ENCODE measurements at places on chromosomes 5 and 9. TPM values are rescaled to one million over a fixed set of nuclear protein-coding genes. Genes with fewer than 3 reads are reported as not detected.

GRCh38 chr5:58300346-58300895 lies 159.5 kb downstream of the PLK2 start:
- DNase-seq: no peak

GRCh38 chr9:132690696-132691095 lies 20.4 kb downstream of the GTF3C4 start:
- no peak for DNase-seq

GRCh38 chr9:136237486-136238341 lies 7.9 kb downstream of the QSOX2 start:
- DNase-seq: no peak

DNA sequence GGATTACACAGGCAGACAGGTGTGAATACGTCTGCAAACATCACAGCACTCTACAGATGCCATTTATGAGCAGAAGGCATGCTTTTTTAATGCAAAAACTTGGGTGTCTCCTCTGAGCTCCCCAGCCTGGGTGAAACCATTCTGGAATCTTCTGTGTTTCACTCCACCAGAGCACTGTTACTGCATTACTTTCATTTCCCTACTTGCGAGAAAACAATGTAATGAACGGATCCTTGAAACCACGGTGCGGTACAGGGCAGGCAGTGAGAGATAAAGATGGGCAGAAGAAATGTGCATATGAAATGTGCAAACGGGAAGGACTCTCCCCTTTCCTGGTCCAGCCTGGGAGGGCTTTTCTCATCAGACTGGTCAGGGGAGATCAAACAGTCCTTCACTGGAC lies 584.3 kb upstream of the KLF4 start:
- no peak for DNase-seq

- DNase-seq: no peak
Measured at GRCh38 chr9:79652598-79652997, 80.8 kb downstream of the TLE4 start.

DNA sequence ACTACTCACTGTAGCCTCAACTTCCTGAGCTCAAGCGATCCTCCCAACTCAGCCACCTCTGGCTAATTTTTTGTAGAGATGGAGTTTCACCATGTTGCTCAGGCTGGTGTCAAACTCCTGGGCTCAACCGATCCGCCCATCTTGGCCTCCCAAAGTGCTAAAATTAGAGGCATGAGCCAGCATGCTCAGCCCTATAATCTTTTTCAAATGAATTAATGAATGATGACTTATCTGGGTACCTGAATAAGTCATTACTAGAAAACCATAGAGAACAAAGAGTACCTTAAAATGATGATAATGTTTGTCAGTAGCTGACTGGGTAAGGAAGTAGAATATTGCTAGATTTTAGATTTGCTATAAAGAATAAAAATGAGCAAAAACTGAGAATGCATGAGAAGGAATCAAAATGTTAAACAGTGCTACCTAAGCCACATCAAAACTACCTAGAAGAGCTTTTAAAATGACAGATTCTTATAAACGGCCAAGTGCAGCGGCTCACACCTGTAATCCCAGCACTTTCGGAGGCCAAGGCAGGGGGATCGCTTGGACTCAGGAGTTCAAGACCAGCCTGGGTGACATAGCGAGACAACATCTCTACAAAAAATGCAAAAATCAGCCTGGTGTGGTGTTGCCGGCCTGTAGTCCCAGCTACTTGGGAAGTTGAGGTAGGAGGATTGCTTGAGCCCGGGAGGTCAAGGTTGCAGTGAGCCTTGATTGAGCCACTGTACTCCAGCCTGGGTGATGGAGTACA lies 13.6 kb downstream of the FNBP1 start:
- no peak for DNase-seq

The ADGRD2 gene
- polyA plus RNA-seq: not detected

GRCh38 chr9:130713286-130713960 lies 19.8 kb downstream of the EXOSC2 start:
- no peak for DNase-seq

The FOXB2 gene
- not detected for polyA plus RNA-seq

DNA sequence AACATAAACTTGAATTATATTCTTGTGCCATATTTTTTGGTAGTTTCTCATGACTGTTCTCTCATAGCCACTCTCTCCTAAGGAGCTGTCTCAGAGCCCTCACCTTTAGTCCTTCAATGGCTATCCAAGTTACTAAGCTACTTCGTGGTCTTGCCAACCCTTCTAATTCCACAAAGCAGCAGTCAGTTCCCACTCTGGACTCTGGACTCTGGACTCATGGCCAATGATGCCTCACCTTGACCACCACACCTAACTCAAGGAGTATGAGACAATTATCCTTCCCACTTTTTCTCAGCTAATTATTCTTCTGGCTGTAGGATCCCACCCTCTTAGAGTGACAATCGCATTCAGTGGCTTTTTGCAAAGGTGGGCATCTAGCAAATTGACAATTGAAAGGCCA lies 42.2 kb downstream of the TUSC1 start:
- DNase-seq: no peak

DNA sequence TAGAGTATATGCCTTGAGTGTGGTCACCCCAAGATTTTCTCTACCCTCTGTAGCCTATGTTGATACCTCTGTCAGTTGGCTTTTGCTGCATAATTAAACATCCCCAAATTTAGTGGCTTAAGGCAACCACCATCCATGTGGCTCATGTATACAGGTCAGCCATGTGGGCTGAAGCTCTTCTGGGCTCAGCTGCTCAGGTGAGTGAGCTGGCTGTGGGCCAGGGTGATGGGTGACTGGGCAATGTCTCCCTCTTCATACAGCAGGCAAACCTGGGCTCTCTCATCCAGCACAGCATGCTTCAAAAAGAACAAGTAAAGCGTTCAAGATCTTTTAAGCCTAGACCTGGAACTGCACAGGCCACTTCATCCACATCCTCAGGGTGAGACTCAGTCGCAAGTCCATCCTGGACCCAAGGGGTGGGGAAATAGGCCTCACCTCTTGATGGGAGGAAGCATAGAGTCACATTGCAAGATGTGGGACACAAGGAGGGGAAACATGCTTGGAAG lies 188.2 kb upstream of the TAS2R1 start:
- no peak for DNase-seq

DNA sequence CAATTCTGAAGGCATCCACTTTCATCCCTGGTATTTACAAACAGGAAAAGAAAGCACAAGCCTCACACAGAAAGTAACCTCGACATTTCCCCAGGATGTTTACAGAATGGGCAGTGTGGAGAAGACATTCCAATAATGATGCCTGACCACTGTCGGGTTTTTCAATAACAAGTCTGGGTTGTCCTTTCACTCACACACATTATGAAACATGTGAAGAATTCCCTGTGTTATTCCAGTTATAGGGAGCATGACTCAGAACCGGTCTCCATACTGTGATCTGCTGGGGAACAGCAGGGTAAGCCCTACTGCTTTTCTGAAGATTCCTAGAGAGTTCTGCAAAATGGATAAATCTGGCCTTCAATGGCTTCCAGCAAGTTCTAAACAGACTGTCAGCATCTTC lies 155.3 kb downstream of the ADAMTS12 start:
- DNase-seq: no peak

DNA sequence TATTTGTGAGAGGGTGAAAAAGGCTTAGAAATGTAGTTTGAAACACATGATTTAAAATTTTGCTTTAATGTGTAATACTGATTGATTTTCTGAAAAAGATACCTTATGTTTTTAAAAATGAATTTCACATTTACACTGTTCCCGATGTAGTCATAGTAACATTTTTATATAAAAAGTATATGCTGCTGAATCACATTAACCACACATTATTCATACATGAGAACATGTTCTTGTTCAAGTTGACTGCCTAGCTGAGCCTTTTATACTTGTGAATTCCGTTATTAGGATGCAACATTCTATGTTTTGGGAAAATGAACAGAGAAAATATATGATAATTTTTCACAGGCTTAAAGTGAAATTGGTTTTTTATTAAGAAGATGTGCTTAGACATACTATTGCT lies 461.1 kb upstream of the NUDT12 start:
- no peak for DNase-seq

The TAL2 gene
- not detected for polyA plus RNA-seq

- DNase-seq: no peak
Measured at GRCh38 chr5:88610586-88610985, 272.4 kb downstream of the MEF2C start.

DNA sequence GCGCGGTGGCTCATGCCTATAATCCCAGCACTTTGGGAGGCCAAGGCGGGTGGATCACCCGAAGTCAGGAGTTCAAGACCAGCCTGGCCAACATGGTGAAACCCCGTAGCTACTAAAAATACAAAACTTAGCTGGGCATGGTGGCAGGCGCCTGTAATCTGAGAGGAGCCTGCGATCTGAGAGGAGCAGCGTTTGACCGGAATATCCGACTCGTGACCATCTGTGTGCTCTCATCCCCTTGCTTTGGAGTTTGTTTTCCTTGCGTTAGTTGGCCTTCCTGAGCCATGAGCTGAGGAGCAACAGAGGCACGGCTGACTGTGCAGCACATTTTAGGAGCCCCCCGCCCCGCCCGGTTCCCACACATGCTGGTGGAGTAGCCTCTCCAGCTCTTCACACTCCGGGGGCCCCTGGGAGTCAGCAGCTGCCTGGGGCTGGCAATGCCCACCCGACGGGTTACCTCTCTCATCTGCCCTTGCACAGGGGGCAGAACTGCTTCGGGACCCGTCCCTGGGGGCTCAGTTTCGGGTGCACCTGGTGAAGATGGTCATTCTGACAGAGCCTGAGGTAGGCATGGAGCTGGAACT lies 3.0 kb downstream of the ADAMTS13 start:
- no peak for DNase-seq

The SLC2A8 gene
- polyA plus RNA-seq: 14.5 TPM

GRCh38 chr5:14590949-14591348 lies 9.4 kb downstream of the OTULINL start:
- no peak for DNase-seq

- no peak for DNase-seq
Measured at GRCh38 chr9:124789531-124789930, 12.6 kb downstream of the OLFML2A start.

DNA sequence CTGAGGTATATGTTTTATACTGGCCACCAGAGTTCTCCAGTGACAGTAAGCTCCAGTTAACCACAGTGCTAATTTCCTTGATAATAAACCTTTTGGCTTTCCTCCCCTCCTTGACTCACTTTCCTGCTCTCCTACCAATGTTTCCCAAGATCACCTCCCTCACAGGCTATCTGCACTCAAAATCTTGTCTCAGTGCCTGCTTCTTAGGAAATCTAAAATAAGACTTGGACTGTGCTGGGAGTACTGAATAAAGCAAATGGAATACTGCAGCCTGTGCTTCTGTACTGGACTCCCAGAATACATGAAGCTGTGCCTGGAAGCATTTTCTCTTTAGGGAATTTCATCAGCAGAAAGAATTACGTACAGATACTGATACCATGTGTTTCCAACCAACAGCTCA lies 1.7 kb upstream of the DCP2 start:
- no peak for DNase-seq

- DNase-seq: no peak
Measured at GRCh38 chr5:115431116-115431515, 113.5 kb downstream of the FEM1C start.

DNA sequence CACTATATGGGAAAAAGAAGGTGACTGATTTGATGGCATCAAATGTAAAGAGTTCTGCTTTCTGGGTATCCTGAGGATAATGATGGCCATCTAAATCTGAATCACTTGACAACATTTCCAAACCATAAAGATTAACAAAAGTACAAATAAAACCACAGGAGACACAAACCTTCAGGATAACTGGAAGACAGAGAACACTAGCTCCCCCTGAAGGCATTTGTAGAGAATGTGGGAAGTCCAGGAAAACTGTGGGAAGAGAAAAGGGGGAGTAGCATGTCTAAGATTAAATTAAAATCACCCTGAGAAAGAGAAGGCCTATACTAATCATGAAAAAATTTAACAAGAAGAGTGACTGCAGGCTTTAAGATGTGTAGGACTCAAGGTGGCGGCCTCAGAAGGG lies 116.2 kb downstream of the PRELID2 start:
- DNase-seq: no peak

Measured in immature natural killer cell (primary cell).